IPS DF 19.7 (cell line): ENCODE measurements at places on chromosomes 1 and 21.
A peak's percentile ranks its signal among the peaks of the same experiment; 100 is the strongest.

DNA sequence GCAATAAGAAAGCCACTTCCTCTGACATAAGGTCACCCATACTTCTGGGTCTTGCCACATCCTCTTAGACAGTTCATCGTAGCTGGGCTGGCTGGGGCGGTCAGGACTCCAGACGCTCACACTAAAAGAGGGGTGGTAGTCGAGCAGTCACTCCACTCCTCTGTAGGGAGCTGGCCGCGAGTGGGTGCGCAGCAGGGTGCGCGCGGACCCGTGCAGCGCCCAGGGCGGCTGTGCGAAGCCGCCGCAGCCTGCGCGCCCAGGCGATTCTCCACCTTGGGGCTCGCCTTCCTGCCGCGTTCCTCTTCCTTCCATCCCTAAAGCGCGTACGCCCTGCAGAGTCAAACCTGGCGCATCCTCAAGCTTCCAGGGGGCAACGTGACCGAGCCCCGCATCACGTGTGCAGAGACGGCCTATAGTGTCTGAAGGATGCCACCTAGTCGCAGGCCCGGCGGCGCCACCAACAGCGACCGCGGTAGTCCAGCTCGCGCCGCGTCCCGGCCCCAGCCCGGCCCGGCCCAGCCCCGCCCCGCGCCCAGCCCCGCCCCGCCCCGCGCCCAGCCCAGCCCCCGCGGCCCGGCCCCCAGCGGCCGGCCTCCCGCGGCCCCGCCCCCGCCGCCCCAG lies 360 bp upstream of the PRDX6 start:
- DNase-seq: peak; percentile 80

DNA sequence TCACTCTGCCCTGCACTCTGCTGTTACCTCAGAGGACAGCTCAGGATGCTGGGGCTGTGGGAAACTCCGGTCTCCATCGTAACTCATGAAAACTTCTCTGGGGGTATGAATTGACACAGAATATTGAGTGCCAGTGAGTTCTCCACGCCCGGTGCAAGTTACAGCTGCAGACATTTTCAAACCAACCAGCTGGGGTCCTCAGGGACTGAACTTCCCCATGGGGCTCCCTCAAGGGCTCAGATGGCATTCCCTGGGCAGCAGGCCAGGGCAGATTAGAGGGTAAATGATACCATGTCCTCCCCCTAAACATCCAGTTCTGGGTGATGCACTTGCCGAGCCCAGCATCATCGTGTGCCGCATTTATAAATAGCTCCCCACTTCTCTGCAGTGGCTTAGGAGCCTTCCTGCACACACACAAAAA lies 27.8 kb upstream of the CCSAP start:
- DNase-seq: no peak

- DNase-seq: no peak
Observed at GRCh38 chr1:12251442-12251841, 21.6 kb downstream of the VPS13D start.

DNA sequence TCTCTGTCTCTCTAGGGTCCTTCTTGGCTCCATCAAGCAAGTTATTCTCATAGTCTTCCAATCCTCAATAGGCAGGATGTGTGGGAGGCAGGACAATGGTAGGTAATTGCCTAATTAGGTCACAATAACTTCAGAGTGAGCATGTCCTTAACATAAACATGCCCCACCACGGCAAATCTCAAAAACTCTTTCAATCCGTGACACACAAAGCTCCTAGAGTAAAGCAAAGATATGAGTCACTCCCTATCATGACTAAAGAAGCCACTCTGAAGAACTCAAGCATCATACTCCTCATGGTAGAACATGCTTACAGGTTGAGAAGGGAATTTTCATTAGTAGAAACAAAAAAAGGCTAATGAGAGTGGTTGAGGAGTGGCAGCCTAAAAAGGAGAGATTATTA lies 4.9 kb downstream of the HAO2 start:
- no peak for DNase-seq

DNA sequence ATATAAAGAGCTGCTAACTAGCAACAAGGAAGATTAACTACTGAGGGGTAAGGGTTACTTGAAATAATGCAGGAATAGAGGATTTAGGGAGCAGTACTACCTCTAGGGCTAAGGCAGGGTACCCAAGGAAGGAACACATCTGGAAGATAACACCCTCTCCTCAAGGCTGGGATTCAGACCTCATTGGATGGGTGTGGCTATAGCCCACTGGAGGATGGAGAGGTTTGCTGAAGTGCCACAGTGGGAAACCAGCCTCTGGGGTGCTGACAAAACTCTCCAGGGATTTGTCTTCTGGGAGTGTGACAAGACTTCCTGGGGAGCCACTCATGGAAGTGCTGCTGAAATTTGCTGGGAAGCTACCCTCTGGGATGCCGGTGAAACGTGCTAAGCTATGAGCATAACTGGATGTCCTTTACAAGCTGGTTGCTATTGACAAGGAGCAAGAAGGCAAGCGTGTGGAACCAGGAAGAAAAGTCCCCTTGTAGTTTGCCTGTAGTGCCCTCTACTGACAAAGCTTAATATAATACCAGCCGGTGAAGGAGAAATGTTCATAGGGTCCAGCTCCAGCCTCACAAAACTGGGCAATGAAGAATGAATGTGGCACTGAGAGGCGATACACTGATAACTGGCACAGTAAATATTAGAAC lies 122.8 kb upstream of the USP24 start:
- DNase-seq: peak; percentile 35

GRCh38 chr1:21913763-21914162 lies 23.3 kb downstream of the HSPG2 start:
- DNase-seq: no peak

- DNase-seq: no peak
Observed at GRCh38 chr1:241396747-241397681, 40.0 kb upstream of the RGS7 start.

DNA sequence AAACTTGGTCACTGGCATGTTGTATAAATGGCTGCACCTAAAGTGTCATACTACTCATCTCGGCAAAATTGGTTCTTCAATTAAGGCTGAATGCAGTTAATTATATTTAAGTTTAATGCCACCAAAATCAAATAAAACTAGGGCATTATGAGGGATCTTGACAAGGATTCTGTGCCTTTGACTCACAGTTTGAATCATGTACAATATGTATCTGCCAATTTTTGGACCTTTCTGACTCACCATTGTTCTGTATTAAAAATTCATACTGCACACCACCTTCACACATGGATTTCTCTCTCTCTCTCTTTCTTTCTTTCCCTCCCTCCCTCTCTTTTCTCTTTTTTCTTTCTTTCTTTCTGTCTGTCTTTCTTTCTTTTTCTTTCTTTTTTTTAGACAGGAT lies 14.1 kb upstream of the STXBP3 start:
- DNase-seq: no peak

DNA sequence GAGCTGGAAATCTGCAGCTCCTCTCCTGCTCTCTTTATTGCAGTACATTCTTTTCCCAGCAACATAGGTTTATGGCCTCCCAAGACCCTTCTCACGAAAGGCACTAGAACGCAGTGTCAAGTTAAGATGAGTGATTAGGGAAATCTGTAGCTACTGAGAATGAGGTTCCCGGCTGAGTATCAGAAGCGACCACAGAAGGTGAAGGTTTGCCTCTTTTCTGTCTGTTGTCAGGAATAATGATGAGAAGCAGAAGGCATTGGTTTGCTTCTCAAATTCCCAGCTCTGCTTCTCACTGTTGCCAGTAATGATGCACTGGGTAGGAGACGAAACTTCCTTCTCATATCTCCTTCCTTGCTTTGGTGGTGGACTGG lies 128.4 kb downstream of the NTMT2 start:
- DNase-seq: no peak

DNA sequence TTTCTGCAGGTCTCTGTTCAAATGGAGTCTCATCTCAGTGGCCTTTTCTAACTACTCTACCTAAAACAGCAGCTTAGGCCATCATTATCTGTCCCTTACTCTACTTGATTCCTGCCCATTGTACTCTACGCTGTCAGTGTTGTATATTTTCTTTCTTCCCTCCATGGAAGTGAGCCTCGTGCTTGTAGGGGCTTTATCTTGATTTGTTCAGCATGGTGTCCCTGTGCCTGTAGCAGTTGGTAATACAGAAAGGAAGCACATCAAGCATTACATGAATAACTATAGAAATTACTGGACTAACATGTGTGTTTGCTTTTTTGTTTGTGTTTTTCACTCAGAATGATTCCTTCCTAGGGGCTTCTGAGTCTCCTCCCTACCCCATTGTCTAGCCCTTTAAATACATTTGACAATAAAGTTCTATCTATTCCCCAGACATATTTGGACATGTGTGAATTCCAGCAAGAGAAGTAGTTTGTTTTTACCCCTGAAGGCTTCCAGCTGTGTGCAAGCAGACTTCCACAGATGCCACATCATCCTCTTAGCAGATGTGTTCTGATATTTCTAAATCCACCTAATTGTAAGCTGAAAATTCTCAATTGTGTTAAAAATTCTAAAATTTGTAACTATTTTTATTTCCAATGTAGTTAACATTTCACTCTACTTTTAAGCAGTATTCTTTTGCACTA lies 40.3 kb downstream of the PRMT2 start:
- no peak for DNase-seq

- no peak for DNase-seq
Observed at GRCh38 chr1:55369474-55369873, 154.3 kb upstream of the USP24 start.

GRCh38 chr1:150493175-150493574 lies 6.0 kb downstream of the TARS2 start:
- DNase-seq: no peak
